Left lung (tissue), 14 donors: ENCODE measurements at places on chromosomes 5 and 9. TPM values are rescaled to one million over a fixed set of nuclear protein-coding genes. Genes with fewer than 3 reads are reported as not detected.

The KCNV2 gene
- polyA plus RNA-seq: 0.21 TPM

The SMIM32 gene
- 0.42 TPM for polyA plus RNA-seq

The CARTPT gene
- not detected for polyA plus RNA-seq

DNA sequence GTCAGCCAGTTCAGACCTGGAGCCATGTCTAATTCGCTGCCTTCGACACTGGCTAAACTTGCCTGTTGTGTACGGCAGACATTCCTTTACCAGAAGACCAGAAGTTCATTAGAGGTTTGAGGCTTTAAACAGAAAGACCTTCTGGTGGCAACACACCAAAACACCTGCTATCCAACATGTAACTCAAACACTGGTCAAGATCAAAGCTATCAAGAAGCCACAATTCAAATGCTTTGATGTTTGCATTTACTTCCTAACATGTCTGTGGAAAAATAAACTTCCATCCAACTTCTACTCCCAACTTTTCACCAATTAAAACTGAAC, 91.0 kb upstream of the RETREG1 start:
- H3K4me1 ChIP-seq: no peaks in the 10 kb centered on the region
- no peak overlapping the region for H3K27ac ChIP-seq
- no peak for DNase-seq
- no peak overlapping the region for H3K4me3 ChIP-seq
- peaks cover 44% of the 10 kb centered on the region for H3K36me3 ChIP-seq

GRCh38 chr5:6787941-6788340, 74.7 kb downstream of the TENT4A start:
- no peak overlapping the region for H3K27ac ChIP-seq
- H3K36me3 ChIP-seq: no peaks in the 10 kb centered on the region
- no peaks in the 10 kb centered on the region for H3K27me3 ChIP-seq
- H3K4me3 ChIP-seq: no peak overlapping the region

- DNase-seq: no peak
- no peak overlapping the region for H3K4me3 ChIP-seq
- H3K27me3 ChIP-seq: no peaks in the 10 kb centered on the region
- H3K27ac ChIP-seq: peak overlapping the region; percentile 87
These were observed 217.6 kb upstream of the PIK3R1 start for GRCh38 chr5:67997892-67998457.

DNA sequence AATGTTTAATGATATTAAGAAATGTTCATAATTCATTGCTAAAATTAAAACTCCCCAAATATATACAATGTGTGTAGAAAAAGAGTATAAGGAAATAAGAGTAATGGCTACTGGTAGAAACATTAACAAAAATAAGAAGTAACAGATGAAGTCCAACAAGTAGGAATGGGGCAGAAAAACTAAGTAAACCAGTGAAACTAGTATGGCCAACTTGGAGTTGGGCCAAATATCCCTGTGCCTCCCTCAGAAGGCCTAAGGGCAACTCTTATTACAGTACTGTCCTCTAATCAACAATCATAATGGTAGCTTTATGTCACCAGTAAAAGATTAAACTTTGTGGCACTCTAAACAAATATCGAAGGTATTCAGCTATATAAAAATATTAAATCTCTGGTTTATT, 93.5 kb downstream of the SSBP2 start:
- DNase-seq: no peak
- no peaks in the 10 kb centered on the region for H3K4me1 ChIP-seq
- H3K27me3 ChIP-seq: no peaks in the 10 kb centered on the region
- H3K27ac ChIP-seq: no peak overlapping the region
- no peak overlapping the region for H3K4me3 ChIP-seq

DNA sequence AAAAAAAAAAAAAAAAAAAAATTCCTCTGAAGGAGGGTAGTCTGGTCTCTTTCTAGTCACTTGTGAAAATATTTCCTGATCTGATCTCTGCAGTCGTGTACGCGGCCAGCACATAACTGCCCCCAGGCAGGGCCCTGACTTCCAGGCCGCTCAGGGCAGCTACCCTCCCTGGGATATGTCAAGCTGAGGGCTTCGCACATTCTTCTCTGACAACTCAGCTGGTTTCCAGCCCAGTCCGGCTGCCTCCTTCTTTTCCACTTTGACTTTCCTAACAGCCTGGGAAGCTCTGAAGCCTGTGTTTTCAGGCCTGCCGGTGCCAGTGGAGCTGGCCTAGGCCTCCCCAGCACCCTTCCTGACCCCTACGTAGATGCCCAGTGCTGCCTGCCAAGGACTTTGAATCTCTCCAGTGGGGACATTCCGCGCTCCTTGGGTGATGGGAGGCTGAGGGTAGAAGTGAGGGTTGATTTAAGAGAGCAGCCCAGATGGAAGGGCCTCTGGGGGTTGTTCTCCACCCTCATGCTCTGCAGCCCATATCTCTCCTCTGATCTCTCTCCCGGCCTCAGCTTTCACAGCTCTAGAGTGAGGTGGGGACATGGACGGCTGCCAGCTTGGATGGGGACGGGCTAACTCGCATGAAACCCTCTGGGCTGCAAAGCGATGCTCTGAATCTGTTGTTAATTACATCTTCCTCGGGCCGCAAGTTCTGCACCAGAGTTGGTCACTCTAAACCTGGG, 20.7 kb downstream of the COL5A1 start:
- H3K4me1 ChIP-seq: peaks cover 16% of the 10 kb centered on the region
- no peaks in the 10 kb centered on the region for H3K36me3 ChIP-seq
- peak; percentile 51 for DNase-seq
- no peaks in the 10 kb centered on the region for H3K27me3 ChIP-seq
- H3K4me3 ChIP-seq: no peak overlapping the region
- H3K27ac ChIP-seq: no peak overlapping the region

- H3K36me3 ChIP-seq: no peaks in the 10 kb centered on the region
- no peaks in the 10 kb centered on the region for H3K27me3 ChIP-seq
- H3K4me1 ChIP-seq: no peaks in the 10 kb centered on the region
These were observed 30.2 kb downstream of the FOXI1 start for GRCh38 chr5:170135796-170136490.
